CD4-positive, alpha-beta T cell treated with Interferon alpha-2 for 1 hour (primary cell): ENCODE measurements at places on chromosomes 1 and 21.

DNA sequence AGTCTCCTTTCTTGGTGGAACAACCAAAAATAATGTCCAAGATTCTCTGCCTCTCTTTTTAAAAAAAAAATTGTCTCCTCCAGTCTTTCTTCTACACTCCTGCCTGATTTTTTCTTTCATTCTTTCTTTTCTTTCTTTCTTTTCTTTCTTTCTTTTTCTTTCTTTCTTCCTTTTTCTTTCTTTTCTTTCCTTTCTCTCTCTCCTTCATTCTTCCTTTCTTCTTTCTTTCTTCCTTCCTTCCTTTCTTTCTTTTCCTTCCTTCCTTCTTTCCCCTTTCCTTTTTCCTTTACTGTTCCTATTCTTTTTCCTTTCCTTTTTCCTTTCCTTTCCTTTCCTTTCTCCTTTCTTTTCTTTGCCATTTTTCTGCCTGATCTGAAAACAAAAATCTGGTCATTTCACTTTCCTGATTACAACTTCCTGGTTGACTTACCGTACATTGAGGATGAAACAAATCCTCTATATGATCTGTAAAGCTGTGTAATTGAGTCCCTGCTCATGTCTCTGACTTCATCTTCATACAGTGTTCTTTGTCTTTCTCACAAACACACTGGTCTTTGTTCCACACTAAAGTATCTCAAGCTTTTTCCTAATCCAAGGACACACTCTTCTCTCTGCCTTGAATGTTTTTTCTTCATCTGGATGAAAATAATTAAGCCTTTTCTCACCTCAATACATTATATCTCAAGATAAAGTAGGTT lies 6.1 kb upstream of the KRTAP23-1 start:
- DNase-seq: no peak

DNA sequence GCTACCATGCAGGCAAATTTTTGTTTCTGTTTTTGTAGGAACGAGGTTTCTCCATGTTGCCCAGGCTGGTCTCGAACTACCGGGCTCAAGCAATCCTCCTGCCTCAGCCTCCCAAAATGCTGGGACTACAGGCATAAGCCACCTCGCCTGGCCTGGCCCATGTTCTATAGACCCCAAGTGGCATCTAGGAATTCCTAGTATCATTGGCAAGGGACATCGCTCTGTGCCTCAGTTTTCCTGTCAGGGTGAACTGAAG lies 14.5 kb downstream of the NES start:
- DNase-seq: no peak

GRCh38 chr21:34715518-34715917 lies 46.7 kb downstream of the CLIC6 start:
- no peak for DNase-seq

- no peak for DNase-seq
Measured at GRCh38 chr21:44790368-44790767, 11.3 kb downstream of the UBE2G2 start.

GRCh38 chr1:41574842-41575241 lies 90.4 kb upstream of the EDN2 start:
- DNase-seq: no peak

DNA sequence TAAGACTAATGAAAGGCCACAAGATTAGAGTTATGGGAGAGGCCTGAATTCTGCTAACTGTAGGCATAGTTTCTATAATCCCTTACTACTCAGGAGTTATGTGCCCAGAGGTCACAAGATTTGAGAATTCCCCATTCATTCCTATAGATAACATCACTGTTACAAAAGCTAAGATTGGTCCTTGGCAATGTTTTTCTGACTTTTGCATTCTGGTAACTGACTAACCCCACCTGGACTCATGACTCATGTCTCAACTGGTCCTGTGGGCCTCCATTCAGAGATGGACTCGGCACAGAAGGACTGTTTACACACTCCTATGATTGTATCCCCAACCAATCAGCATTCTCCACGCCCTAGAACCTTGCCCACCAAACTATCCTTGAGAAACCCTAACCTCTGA lies 249.0 kb upstream of the ZP4 start:
- DNase-seq: no peak

DNA sequence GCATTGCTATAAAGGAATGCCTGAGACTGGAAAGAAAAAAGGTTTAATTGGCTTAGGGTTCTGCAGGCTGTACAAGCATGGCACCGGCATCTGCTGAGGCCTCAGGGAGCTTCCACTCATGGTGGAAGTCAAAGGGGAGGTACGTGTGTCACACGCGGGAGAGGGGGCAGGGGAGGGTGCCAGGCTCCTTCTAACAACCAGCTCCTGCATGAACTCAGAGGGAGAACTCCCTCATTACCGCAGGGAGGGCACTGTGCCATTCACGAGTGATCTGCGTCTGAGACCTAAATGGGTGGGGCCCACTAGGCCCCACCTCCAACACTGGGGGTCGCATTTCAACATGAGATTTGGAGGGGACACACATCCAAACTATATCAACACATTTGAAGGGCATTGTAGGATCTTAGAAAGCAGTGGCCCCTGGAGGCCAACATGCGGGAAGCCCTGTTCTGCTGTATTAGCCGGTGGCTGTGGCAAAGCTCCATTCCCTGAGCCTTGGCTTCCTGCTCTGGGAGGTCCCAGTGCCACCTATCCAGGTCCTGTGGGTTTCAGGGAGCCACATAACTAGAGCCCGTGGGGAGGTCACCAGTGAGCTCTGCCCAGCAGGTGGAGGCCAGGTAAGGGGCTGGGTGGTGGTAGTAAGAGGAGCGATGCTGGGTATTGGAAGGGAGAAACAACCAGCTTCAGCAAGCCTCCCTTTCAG lies 10.0 kb downstream of the WNT3A start:
- DNase-seq: no peak

DNA sequence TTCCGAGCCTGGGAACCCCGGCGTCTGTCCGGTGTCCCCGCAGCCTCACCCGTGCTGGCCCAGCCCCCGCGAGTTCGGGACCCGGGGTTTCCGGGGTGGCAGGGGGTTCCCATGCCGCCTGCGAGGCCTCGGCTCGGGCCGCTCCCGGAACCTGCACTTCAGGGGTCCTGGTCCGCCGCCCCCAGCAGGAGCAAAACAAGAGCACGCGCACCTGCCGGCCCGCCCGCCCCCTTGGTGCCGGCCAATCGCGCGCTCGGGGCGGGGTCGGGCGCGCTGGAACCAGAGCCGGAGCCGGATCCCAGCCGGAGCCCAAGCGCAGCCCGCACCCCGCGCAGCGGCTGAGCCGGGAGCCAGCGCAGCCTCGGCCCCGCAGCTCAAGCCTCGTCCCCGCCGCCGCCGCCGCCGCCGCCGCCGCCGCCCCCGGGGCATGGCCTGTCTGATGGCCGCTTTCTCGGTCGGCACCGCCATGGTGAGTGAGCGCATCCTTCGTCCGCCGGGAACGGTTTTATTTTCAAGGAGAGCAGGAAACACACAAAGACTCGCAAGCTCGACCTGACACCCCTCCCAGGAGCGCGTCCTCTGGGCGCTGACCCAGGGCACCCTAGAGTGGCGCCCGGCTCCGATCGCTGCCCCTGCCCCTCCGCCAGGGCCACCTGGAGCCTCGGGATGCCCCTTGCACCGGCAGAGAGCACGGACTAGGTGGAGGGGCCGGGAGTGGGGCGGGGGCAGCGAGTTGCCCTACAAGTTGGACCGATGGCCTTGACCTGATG lies at the start of gene ABCG1:
Gene ABCG1 (plus strand): TSS at position 305 of the 770 bp plus-strand sequence. CDS start 123 bp downstream, at position 428.
- DNase-seq: peak; percentile 36

DNA sequence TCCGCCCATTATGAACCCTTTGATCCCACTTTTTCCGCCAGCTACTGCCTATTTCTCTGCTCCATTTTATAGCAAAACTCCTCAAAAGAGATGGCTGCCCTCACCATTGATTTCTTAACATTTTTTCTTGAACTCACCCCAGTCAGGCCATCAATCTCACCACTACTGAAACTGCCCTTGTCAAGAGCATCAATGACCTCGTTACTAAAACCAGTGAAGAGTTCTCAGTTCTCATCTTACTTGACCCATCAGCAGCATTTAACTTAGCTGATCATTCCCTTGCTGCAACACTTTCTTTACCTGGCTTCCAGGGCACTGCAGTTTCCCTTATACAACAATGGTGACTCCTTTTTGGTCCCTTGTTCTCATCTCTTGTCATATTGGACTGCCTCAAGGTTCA lies 35.2 kb upstream of the FASLG start:
- DNase-seq: no peak

- DNase-seq: no peak
Measured at GRCh38 chr1:160658162-160658813, 11.4 kb upstream of the SLAMF1 start.

DNA sequence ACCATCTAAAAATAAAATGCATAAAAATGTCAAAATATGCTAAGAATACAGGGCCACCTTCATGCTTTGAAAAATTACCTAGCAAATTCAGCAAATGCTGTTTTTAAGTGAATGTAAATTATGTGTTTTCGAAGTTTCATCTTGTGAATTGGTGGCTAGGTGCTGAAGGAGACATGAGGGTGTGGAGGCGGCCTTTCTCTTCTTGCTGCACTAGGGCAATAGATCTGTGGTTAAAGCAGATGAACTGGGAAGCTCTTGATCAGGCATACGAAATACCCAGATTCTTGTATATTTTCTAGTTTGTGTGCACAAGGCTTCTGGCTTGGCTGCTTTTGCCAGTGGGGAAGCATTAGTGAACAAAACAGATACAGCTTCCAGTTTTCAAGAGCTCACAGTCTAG lies 224.5 kb downstream of the ST6GALNAC3 start:
- no peak for DNase-seq

- DNase-seq: no peak
Measured at GRCh38 chr1:21045351-21045750, 131.3 kb downstream of the EIF4G3 start.

GRCh38 chr1:41503538-41504113 lies 19.1 kb upstream of the EDN2 start:
- no peak for DNase-seq

- DNase-seq: no peak
Measured at GRCh38 chr1:227174164-227174563, 144.1 kb downstream of the CDC42BPA start.

- no peak for DNase-seq
Measured at GRCh38 chr1:192702212-192702902, 66.4 kb downstream of the RGS13 start.

DNA sequence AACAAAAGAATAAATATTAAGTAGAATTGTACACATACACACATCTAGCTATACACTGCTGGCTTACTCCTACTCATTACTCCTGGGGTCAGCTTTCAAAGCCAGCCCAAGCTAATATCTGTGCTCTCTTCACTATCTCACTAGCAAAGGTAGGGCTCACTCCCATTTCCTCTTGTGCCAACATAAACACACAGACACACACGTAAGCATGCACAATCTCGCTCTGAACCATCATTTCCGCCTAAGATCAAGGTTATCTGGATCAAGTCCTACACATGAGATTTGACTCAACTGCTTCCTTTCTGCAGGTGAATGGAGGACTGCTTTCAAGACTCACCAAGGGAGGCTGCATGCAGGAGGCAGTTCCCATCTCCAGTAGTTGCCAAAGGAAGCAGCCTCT lies 28.8 kb upstream of the MTMR11 start:
- no peak for DNase-seq

DNA sequence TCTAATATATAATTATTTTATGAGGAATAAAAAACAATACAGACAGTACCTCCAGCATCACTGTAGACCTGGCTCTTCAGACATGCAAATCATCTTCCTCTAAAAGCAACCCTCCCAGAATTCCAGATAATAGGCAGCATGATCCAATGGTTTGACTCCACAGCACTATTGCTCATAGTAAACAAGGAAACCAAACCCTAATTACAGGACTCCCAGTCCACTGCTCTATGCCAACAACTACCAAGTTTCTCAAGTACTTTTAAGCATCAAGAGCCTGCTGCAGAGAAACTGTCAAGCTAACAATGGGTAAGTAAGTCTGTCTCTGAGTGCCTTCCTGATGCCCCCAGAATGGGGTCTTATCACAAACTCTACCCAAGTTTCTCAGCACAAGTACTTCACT lies 57.2 kb downstream of the EYA3 start:
- DNase-seq: no peak
